Mammary microvascular endothelial cell (primary cell): ENCODE measurements at places on chromosomes 2 and 18. TPM values are rescaled to one million over a fixed set of nuclear protein-coding genes. Genes with fewer than 3 reads are reported as not detected.

The FHOD3 gene
- 0.05 TPM in 1 of 2 replicates, not detected in the other for total RNA-seq

The NEU4 gene
- not detected in 2 replicates for total RNA-seq

The PRKAG3 gene
- not detected in 2 replicates for total RNA-seq

The REEP1 gene
- total RNA-seq: 0.40 and 1.0 TPM in 2 replicates

The NT5C1B gene
- not detected in 2 replicates for total RNA-seq

The TTC39C gene
- total RNA-seq: 6.0 and 7.6 TPM in 2 replicates

The RTP5 gene
- not detected in 2 replicates for total RNA-seq

The EDAR gene
- total RNA-seq: not detected in 2 replicates

The CFAP65 gene
- not detected in 2 replicates for total RNA-seq

The FEV gene
- total RNA-seq: not detected in 2 replicates

The COL4A3 gene
- not detected in 2 replicates for total RNA-seq

The MERTK gene
- 13.4 and 14.9 TPM in 2 replicates for total RNA-seq
